C1 segment of cervical spinal cord (tissue), 14 donors: ENCODE measurements at places on chromosomes 7 and 10.

DNA sequence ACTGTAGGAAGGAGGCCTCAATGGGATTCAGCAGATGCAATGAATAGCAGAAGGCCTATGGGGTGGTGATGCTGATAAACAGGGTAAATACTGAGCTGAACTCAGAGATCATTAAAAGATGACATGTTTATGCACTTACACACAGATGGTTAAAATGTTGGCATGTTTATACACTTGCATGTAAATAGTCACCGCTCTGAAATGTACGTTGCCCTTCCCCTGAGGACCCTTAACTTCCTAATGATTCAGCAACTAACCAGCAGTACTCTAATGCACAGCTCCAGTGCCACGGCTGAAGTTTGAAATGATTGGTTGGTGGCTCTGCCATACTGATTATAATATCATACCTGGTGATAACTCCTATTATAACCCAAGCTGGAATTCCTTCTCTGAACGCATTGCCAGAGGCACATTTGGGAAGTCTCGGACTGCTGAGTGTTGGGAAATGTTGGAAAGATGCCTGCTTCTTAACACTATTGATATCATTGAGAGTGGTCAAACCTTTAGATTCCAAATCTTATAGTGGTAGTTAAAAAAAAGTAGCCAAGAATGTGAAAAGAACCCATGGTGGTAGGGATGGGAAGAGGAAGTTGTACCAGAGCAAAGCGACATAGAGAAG is 3.7 kb upstream of the CAV1 start:
- DNase-seq = no peak

GRCh38 chr7:49564379-49564714 is 209.1 kb upstream of the VWC2 start:
- no peak for DNase-seq

DNA sequence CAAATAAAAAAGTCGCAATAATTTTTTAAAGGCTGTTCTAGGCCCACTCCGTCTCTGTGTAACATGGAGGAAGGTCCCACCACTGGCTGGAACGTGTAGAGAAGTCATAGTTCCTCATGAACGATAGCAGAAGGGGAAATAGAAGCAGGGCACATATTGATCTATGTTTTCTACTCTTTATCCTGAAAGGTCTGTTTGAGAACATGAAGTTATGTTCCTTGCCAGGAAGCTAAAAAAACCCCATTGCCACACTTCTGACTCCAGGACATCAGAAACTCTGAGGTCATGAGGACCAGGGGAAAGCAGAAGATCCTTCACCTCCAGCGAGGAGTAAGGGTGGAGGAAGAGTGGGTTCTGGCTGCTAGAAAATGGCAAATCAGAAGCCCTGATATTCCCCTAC is 10.8 kb downstream of the ANKRD22 start:
- DNase-seq = no peak

DNA sequence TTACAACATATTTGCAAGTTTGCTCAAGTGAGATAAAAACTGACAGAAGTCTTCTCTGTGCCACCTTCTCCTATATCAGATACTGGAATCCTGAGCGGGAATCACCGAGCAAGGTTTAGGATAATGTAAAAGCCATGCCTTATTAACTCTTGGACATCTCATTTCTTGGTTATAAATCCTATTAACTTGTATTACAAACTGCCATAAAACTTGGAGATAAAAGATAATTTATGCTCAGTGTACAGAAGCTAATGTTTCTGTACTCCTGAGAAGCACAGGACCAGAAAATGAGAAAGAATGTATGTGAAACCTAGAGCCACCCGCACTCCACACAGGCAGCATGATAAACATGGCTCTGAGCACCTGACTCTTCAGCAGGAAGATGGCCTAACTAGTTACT is 181.2 kb upstream of the NOBOX start:
- no peak for DNase-seq

DNA sequence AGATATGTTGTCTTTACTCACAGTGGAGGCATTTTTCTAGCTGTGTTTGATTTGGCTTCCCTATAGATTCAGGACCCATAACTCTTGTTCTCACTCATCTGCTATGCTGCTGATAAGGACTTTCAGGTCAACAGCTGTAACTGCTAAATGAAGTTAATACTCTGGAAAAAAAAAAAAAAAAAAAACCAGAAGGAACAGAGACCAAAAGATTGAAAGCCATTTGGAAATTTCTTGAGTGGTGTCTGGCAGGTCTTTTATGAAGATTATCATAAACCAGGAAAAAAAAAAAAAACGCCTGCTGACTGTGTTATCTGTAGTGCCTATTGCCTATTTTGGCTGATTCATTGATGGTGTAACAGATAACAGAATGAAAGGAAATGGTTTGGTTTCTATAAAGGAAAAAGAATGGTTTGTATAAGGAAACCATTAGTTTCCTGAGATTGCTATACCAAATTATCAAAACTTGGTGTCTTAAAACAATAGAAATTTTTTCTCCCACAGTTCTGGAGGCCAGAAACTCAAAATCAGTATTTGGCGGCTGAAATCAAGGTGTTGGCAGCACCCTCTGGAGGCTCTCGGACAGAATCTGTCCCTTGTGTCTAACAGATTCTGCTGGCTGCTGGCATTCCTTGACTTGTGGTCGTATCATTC is 60.5 kb upstream of the BET1 start:
- no peak for DNase-seq

GRCh38 chr10:61792097-61792716 is 109.3 kb upstream of the ARID5B start:
- no peak for DNase-seq

DNA sequence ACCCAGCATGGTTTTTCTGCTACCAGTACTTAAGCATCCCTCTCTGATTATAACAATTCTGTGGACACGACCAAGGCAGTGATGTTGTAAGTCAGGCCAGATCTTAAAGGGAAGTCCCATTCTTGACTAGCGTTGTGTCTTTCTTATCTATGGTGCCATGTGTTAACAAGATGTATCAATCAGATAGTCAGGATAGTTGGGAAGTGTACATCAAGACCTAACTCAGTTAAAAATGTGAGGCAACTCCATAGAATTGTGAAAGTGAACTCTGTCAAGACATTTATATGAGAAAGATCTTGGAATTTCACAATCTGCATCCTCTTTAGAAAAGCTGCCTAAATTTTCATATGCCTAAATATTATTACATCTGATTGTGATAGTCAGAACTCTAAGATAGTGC is 341.7 kb upstream of the SEMA3D start:
- no peak for DNase-seq

DNA sequence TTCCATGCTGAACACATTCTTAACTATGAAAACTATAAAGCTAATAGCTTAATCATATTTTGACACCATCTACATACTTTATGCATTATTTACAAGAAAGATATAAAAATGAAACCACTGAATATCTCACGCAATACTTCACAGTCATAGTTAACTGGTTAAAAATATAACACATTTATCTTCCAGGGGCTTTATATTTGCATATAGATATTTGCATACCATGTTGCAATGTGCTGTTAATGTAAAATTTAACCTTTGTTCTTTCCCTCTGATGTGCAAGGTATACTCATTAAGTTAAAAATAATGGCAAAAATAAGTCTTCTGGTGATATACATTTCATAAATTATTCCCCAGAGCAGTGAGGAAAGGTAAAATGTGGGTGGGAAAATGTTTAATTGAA is 76.9 kb upstream of the MGMT start:
- no peak for DNase-seq

- DNase-seq = no peak
Observed at GRCh38 chr7:22668971-22669401, 58.0 kb upstream of the IL6 start.

DNA sequence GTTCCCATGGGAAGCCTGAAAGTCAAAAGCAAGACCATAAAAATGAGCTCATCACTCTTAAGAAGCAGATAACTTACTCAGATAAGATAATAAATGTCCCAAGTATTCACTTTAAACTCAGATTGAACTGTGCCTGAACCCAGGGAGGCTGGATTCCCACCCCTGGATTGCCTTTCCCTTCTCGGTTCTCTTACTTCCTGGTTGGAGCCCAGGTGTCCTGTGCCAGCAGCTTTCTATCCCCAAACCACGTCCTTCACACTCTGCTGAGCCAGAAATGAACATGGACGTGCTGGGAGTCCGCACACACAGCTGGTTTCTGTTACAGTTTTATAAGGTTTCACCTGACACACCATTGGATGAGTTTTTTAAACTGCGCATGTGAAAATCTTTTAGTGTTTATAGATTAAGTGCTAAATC is 636.2 kb upstream of the IGFBP3 start:
- DNase-seq = no peak

DNA sequence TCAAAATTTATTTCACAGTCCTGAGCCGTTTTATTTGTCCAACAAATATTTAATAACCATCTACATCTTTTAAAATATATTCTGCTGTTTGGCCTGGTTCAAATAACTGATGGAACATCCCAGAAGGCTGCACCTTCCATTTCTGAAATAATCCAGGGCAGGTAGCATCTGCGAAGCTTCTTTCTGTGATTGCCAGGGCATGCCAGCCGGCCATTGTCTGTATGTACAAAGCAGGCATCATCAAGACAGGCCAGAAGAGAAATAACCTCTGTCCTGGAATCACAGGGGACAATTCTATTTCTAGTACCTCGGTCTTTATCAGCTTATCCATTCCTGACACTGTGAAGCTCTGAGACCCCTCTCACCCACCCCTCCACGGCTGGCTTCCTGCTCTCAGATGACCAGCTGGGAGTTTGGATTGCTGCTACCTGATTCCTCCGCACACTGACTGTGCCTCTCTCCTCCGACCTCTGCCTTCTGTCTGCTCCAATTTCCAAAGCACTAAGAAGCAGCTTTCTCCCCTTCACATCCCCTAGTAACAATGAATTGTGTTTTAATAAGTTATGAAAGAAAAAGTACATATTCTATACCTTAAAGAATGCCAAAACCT is 8.0 kb downstream of the DGKI start:
- DNase-seq = no peak

GRCh38 chr10:79069325-79070080 is 737 bp downstream of the ZMIZ1 start:
- DNase-seq = no peak

DNA sequence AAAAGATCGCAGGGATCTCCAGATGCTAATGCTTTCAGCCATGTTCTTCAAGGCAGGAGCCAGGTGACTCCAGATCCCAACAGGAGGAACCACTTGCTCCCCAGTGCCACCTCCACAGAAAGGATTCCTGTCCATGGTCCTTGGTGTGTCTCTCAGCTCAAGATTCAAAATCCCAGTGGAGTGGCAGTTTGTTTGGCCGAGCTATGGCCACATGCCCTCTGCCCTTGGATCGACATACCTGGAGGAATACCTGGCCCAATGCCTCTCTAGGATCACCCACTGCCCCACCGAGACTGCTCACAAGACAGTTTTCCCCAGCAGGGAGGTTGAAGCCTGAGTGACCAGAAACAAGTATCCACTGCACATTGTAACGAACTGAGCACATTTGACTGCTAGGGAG is 3.9 kb upstream of the GPRIN2 start:
- DNase-seq = no peak

DNA sequence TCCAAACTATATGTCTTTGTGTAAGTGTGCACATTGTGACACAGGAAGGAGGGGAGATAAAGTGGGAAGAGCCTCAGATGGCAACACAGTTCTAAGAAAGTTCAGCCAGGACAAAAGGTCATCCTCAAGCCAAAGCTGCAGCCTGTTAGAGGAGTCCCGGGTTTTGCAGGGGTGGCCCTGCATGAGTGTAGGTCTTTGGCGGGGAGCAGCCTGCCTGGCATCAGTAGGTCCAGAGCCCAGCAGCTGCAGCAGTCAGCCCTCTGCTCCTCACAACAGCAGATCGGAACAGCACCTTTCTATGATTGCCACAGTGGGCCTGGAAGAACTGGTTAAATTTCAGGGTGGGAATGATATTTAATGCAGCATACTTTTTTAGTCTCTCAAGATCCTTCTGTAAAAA is 13.5 kb upstream of the VDAC2 start:
- no peak for DNase-seq

DNA sequence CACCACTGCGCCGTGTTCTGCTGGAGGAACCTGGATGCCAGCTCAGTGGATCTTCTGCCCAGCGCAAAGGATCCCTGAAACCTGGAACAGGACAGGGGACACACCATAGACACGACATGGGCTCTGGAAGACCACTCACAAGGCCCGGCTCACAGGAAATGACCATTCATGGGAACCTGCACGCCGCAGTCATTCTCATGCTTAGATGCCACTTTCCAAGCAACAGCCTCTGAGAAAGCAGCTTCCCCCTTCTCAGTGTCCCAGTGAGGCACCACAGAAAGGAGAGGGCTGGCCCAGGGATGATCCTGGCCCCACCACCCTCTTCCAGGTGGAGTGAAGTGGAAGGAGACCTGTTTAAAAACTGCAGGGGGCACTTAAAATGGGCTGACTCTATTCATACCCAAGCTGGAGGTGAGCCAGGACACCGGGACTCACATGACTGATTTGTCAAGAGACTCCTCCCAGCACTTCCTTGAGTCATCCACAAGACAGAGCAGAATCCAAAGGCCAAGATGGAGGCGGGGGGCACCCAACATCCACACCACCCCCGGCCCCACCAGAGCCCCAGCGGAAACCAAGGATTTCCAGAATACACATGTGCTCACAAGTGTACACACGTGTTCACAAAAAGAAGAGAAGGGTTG is 11.2 kb downstream of the CTBP2 start:
- peak; percentile 27 for DNase-seq
